ENCODE measurements at places on chromosomes 13 and 19.
A peak's percentile ranks its signal among the peaks of the same experiment; 100 is the strongest.

DNA sequence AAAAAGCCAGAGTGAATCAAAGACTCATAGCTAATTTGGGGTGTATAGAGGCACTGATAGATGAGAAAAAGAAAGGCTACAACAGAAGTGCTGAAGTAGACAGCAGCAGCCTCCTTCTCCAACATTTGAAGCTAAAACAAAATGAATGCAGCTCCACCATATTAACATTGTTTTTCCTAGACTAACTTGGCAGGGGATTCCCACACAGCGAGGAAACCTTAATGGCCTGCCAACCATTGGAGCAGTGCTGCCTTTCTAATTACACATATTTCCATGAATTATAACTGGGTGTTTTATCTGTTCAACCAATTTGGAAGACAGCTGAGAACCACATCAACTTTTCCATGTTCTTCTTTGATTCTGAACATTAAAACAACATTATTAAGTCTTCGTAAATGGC lies 478.6 kb downstream of the LIG4 start:
- H3K36me3 ChIP-seq, result no peaks in the 10 kb centered on the region
- no peak for DNase-seq
- no peak overlapping the region for H3K27ac ChIP-seq
- H3K4me3 ChIP-seq, result no peak overlapping the region
- no peaks in the 10 kb centered on the region for H3K27me3 ChIP-seq
- H3K4me1 ChIP-seq, result no peaks in the 10 kb centered on the region

DNA sequence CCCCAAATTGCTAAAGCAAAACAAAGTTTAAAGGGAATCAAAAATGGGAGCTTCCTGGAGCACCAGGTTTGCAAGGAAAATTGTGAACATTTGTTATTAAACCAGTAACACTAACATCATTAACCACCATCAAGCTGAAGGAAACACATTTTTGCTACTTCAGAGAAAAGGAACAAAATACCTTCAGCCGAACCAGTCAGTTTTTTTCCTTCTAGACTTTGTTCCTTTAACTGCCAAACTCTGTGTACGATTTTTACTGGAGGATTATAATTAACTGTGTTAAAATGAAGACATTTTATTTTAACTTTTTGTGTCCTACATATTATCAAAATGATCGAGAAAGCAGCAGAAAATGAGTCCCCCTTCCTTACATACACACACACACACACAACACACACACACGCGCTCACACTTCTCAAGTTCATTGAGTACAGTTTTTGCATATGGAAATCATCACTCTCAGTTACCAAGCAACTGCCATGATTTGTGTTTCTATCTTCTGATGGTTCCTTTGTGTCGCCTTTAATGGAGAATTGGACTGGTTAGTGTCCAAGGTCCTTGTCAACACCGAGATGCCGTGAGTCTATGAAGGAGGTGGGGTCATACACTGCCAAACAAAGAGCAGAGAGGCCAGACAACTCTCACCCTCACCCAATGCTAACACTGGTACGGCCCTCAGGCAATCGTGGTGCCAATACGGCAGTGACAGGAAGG lies 9.8 kb upstream of the SERP2 start:
- peaks cover 2% of the 10 kb centered on the region for H3K27me3 ChIP-seq
- H3K4me1 ChIP-seq, result no peaks in the 10 kb centered on the region
- H3K4me3 ChIP-seq, result no peak overlapping the region
- no peak overlapping the region for H3K27ac ChIP-seq
- no peaks in the 10 kb centered on the region for H3K36me3 ChIP-seq

DNA sequence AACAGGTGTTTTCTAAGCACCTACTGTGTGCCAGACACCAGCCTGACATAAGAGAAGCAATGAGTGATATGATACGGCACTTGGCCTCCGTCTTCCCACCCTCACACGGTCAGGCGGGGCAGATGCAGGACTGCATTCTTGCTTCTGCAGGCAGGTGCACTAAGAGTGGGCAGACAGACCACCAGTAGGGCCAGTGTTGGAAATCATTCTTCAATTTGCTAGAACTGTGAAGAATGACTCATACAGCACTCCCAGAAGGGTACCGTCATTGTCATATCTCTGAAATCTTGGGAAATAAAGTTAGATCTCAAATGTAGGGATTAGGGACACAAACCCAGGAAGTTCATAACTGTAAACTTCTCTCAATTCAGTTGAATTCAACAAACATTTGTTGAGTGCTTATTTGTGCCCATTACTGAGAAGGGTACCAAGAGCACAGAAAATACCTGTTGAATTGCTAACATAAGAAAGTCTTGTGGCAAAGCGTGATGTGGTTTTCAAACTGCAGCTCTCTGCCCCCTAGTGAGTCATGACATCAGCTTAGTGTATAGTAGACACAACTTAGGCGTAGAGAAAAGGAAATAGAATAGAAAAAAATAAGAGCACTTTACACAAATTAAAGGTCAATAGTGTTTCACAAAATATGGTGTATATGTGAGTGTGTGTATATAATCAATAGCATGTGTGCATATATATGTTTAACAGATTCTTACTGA lies 76.1 kb downstream of the TEX26 start:
- peaks cover 15% of the 10 kb centered on the region for H3K27me3 ChIP-seq
- no peak overlapping the region for H3K27ac ChIP-seq
- no peaks in the 10 kb centered on the region for H3K4me1 ChIP-seq
- DNase-seq, result no peak
- no peak overlapping the region for H3K4me3 ChIP-seq

DNA sequence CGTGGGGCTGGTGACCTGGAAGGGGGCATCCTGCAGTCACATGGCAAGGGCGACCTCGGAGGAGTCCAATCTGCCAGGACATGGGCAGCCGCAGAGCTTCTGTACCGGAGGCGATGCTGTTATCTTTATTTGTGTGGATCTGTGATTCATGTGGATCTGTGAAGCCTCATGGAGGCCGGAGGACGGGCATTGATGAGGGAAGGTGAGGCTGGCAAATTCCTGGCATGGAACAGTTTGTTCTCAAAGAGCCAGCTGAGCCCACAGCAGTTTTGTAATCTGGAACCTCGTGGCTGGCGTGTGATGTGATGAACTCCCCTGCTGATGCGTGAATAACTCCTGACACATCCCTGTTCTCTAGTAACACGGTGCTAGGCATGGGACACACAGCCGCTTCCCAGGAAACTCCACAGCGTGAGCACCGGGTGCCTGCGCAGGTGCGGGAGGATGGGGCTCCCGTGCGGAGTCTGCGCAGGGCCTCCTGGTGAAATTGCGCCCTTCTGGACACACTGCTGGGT lies 40.4 kb downstream of the ATP11A start:
- H3K36me3 ChIP-seq, result no peaks in the 10 kb centered on the region
- no peak overlapping the region for H3K27ac ChIP-seq
- H3K4me1 ChIP-seq, result peaks cover 18% of the 10 kb centered on the region
- no peak for DNase-seq
- no peaks in the 10 kb centered on the region for H3K27me3 ChIP-seq

- no peak overlapping the region for H3K4me3 ChIP-seq
- peaks cover 18% of the 10 kb centered on the region for H3K36me3 ChIP-seq
- peaks cover 19% of the 10 kb centered on the region for H3K4me1 ChIP-seq
- DNase-seq, result no peak
- H3K27me3 ChIP-seq, result no peaks in the 10 kb centered on the region
Measured at GRCh38 chr19:46728208-46728607, 11.3 kb upstream of the PRKD2 start.

- H3K36me3 ChIP-seq, result no peaks in the 10 kb centered on the region
- no peak overlapping the region for H3K27ac ChIP-seq
- H3K4me1 ChIP-seq, result peaks cover 21% of the 10 kb centered on the region
- H3K4me3 ChIP-seq, result no peak overlapping the region
- peaks cover 24% of the 10 kb centered on the region for H3K27me3 ChIP-seq
Measured at GRCh38 chr19:30222992-30223865, 149.0 kb upstream of the ZNF536 start.

DNA sequence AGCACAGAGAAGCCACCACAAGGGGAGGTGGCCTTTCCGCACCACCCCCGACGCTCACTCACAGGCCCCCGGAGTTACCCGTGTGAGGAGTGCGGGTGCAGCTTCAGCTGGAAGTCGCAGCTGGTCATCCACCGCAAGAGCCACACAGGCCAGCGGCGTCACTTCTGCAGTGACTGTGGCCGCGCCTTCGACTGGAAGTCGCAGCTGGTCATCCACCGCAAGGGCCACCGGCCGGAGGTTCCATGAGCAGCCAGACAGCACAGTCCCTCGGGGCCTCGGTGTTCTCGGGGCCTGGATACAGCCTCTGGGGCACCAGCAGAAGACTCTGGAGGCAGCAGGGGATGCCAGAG lies 4.3 kb downstream of the ZNF446 start:
- H3K4me3 ChIP-seq, result no peak overlapping the region
- no peak for DNase-seq
- H3K4me1 ChIP-seq, result peaks cover 14% of the 10 kb centered on the region
- peaks cover 9% of the 10 kb centered on the region for H3K36me3 ChIP-seq
- H3K27me3 ChIP-seq, result no peaks in the 10 kb centered on the region

DNA sequence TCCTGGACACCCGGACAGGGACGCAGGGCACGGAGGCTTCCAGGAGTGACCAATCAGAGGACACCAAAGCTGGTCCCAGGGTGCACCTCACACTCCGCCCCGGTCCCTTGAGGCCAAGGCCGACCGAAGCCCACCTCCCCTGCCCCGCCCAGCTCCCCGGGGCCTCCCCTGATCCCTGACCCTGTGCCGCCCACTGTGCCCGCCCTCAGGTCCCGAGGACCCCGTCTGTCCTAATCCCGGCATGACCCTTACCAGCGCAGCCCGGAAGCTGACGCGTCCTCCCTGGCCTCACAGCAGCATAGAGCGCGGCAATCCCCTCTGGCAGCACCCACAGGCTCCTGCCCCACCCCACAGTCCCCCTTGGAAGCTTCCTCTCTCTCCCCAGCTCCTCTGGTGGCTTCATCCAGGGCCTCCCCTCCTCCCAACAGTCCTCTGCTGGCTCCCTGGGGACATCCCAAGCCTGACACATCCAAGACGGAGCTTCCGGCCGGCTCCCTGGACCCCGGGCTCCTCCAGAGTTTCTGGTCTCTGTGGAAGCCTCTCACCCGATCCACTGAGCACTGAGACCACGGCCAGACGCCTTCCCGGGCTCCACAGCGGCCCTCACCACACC lies 7.4 kb upstream of the CDC34 start:
- no peak overlapping the region for H3K27ac ChIP-seq
- H3K36me3 ChIP-seq, result no peaks in the 10 kb centered on the region
- H3K4me3 ChIP-seq, result no peak overlapping the region
- peaks cover 25% of the 10 kb centered on the region for H3K27me3 ChIP-seq

DNA sequence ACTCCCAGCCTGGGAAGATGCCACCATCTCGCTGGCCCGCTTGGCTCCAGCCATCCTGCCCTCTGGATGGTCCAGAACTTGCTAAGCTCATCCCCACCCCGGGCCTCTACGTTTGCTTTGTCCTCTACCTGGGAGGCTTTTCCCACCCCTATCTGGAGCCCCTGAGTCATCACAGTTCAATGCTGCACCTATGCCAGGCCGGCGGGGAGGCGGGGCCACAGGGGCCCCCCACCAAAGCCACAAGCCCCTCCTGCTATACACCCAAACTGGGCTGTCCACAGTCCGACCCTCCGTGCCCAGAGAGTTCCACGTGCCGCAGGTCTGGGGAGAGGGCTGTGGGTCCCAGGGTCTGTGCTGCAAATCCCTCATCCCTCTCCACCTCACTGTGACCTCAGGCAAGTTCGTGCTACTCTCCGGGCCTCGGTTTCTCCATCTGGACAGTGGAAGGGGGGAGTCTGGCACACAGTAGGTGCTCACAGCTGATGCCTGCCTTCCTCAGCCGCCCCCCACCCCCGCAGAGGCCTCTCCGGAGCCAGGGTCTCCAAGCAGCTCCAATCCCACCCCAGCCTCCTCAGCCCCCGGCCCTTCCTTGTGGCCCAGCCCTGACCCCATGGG lies 1.9 kb upstream of the TCF3 start:
- H3K4me1 ChIP-seq, result peaks cover 7% of the 10 kb centered on the region
- H3K4me3 ChIP-seq, result no peak overlapping the region
- H3K36me3 ChIP-seq, result peaks cover 7% of the 10 kb centered on the region
- H3K27me3 ChIP-seq, result peaks cover 38% of the 10 kb centered on the region
- DNase-seq, result no peak
- H3K27ac ChIP-seq, result no peak overlapping the region

DNA sequence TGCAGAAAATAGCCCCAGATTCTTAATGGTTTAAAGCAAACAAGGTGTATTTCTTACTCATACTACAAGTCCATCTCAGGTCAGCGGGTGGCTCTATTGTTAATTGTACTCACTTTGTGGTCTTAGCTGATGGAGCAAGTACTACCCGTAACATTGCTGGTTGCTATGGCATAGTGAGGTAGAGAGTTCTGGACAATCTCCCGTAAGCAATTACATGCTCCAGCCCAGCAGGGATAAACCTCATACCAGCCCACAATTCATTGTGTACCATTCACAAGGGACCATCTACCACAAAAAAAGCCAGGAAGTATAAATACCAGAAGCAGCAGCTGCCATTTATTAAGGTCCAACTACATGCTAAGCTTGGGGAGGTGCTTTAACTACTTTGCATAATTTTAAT lies 167.1 kb downstream of the PCDH9 start:
- H3K4me1 ChIP-seq, result no peaks in the 10 kb centered on the region
- no peaks in the 10 kb centered on the region for H3K36me3 ChIP-seq

- H3K27ac ChIP-seq, result no peak overlapping the region
- H3K27me3 ChIP-seq, result peaks cover 3% of the 10 kb centered on the region
- H3K36me3 ChIP-seq, result no peaks in the 10 kb centered on the region
- H3K4me1 ChIP-seq, result no peaks in the 10 kb centered on the region
Measured at GRCh38 chr13:80329250-80329649, 11.7 kb downstream of the SPRY2 start.

GRCh38 chr19:30802424-30803013 lies 430.3 kb downstream of the ZNF536 start:
- peaks cover 16% of the 10 kb centered on the region for H3K27me3 ChIP-seq
- H3K4me1 ChIP-seq, result no peaks in the 10 kb centered on the region
- DNase-seq, result no peak
- H3K36me3 ChIP-seq, result no peaks in the 10 kb centered on the region
- H3K4me3 ChIP-seq, result no peak overlapping the region

- peaks cover 12% of the 10 kb centered on the region for H3K36me3 ChIP-seq
- no peak for DNase-seq
- H3K27me3 ChIP-seq, result no peaks in the 10 kb centered on the region
- H3K27ac ChIP-seq, result no peak overlapping the region
- H3K4me1 ChIP-seq, result peaks cover 8% of the 10 kb centered on the region
- no peak overlapping the region for H3K4me3 ChIP-seq
Measured at GRCh38 chr19:43936188-43936587, 1.1 kb upstream of the ZNF45 start.

DNA sequence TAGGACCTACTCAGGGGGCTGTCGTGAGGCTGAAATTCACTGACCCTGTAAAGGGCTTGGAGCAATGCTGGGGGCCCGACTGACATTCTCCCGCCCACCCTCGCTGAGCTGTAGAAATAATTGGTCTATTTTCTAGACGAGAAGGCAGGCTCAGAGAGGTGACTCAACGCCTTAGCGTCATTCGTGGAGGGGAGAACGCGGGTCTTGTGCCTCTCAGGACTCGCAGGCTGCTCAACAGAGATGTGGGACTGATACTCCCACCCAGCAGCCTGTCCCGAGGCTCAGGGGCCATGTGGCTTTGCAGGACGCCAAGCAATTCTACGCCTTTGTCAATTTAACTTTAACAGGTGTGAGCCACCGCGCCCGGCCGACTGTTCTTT lies 23.6 kb upstream of the ASPDH start:
- no peak overlapping the region for H3K4me3 ChIP-seq
- H3K36me3 ChIP-seq, result no peaks in the 10 kb centered on the region
- H3K27me3 ChIP-seq, result peaks cover 52% of the 10 kb centered on the region
- H3K4me1 ChIP-seq, result no peaks in the 10 kb centered on the region
- DNase-seq, result no peak
- H3K27ac ChIP-seq, result no peak overlapping the region

- H3K4me3 ChIP-seq, result peak overlapping the region; percentile 54
- H3K27ac ChIP-seq, result no peak overlapping the region
- peak; percentile 75 for DNase-seq
- no peaks in the 10 kb centered on the region for H3K27me3 ChIP-seq
- peaks cover 6% of the 10 kb centered on the region for H3K36me3 ChIP-seq
Measured at GRCh38 chr19:12872941-12873890, 8.0 kb downstream of the DNASE2 start.

Measured in T-cell (primary cell).